Activated CD4-positive, CD25-positive, alpha-beta regulatory T cell (primary cell): ENCODE measurements at places on chromosomes 6 and 20.

DNA sequence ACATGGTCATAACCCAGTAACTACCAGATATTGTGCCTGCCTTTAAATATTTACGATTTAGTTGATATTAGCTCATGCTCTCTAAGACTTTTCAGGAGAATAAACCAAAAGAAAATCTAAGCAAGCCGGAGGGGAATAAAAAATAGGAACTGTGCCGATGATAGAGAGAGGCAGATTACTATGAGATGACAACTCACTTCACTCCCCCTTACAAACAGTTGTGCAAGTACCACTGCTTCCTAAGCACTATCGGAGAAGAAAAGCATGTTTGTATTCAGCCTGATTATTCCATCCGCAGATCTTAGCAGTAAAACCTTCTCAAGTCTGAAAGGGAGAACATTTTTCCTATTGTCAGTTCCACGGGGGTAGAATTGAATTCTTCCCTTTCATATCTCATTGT is 294.4 kb downstream of the KCNQ5 start:
- no peak for DNase-seq

- DNase-seq: no peak
Measured at GRCh38 chr6:144920391-144920961, 635.3 kb downstream of the UTRN start.

GRCh38 chr6:136604928-136605510 is 54.8 kb upstream of the MAP7 start:
- no peak for DNase-seq

DNA sequence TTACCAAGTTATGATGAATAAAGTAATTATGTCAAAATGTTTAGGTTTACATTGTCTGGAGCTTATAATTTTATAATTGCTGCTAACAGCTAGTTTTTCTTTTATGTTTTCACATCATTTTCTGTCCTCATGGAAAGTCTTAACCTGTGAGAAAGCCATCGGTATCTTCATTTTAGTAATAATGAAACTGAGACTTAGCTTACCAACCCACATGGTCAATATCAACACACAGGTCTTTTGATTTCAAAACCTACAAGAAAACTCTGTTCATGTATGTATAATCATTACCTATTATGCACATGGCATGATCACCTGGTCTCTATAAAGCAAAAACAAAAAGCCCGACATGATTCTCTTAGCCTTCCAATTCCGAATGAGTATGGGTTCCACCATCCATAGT is 61.9 kb downstream of the KCNQ5 start:
- no peak for DNase-seq

GRCh38 chr6:83960664-83961063 is 72.9 kb upstream of the MRAP2 start:
- no peak for DNase-seq

DNA sequence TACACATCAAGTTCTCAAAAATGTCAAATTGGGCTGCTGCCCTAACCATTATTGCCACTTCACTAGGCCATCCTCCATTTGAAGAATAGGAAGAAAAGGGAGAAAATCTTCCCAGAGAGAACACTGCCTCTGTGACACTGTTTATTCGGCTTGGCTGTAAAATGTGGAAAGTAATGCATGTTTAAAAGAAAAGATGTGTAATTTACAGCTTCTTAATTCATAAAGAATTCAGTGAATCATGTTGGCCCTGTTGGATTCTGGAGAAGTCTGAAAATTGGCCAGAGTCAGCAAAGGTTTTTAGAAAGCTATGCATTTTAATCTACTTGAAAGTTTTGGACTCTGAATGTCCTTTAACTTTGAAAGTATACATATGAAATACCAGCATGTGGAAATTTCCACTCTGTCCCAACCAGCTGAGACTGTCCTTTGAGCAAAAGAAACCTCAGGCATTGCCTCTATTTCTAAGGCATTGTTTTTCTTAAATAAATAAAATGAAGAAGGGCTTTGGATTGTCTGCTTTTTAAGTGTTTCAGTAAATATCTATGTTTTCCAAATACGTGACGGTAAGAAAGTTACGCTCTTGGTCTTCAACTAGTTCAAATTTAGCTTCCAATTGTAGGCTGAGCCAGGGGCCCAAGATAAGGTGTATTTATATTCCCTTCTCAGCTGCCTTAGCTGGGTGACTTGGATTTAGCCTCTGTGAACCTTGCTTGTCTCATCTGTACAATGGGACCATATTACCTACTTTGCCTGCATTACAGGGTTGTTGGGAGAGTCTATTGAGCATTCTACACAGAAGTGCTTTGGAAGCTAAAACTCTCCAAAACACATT is 222.2 kb downstream of the UST start:
- DNase-seq: no peak

DNA sequence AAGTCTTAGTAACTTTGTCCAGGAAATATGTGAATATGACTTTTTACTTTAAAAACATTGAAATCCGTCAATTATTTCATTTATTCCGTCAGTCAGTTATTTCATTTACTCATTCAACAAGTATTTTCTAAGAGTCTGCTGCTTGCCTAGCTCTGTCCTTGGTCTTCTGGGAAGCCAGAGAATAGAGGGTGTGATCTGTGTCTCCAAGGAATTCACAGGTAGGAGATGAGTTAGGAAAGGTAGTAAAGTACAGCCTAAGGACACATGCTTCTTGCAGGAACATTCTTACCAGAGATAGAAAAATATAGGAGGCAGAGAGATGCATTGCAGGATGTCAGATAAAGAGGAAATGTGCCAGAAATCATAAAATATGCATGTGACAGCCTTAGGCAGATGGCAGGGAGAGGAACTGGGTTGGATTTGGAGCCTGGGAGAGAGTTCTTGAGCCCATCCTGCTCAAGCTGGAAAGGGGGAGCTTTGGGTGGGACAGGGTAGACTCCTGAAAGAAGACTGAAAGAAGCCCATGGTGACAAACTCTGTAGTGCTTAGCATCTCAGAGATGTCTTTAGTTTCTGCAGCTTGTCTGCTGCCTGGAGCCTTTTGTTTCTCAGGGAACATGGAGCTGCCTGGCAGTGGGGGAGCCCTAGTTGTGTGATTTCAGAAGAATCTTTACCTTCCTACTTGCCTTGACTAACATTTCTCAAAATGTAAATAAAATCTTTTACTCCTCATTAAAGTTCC is 3.5 kb downstream of the SH3BGRL2 start:
- no peak for DNase-seq

- DNase-seq: no peak
Measured at GRCh38 chr6:62324834-62325233, 38.8 kb upstream of the KHDRBS2 start.

GRCh38 chr6:48826901-48827701 is 636.0 kb downstream of the MMUT start:
- no peak for DNase-seq

- no peak for DNase-seq
Measured at GRCh38 chr20:62320581-62321354, 18.0 kb downstream of the ADRM1 start.

- no peak for DNase-seq
Measured at GRCh38 chr6:142009647-142010046, 123.1 kb upstream of the GJE1 start.

DNA sequence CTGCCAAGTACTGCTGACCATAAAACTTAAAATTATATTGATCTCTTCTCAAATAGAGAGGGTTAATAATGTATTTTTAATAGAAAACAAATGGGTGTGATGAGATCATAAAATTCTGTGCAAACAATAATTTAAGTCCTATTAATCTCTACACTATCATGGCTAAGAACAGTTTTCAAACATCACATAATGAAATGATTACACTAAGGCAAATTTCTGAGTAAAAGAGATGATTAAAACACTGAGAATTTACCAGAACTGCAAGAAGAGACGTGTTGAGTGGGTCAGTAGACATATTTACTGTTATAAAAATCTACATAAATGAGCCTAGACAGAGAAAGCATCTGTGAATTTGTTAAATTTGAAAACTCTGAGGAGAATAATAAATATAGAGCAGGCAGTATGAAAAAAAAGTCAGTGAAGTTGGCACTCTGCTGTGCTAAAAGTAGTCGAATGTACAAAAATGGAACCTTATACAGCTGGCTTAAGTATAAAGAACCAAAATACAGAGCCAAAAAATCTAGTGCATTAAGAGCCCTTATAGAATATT is 302.6 kb upstream of the MANEA start:
- DNase-seq: no peak

GRCh38 chr6:72741083-72741482 is 119.2 kb downstream of the KCNQ5 start:
- DNase-seq: no peak

DNA sequence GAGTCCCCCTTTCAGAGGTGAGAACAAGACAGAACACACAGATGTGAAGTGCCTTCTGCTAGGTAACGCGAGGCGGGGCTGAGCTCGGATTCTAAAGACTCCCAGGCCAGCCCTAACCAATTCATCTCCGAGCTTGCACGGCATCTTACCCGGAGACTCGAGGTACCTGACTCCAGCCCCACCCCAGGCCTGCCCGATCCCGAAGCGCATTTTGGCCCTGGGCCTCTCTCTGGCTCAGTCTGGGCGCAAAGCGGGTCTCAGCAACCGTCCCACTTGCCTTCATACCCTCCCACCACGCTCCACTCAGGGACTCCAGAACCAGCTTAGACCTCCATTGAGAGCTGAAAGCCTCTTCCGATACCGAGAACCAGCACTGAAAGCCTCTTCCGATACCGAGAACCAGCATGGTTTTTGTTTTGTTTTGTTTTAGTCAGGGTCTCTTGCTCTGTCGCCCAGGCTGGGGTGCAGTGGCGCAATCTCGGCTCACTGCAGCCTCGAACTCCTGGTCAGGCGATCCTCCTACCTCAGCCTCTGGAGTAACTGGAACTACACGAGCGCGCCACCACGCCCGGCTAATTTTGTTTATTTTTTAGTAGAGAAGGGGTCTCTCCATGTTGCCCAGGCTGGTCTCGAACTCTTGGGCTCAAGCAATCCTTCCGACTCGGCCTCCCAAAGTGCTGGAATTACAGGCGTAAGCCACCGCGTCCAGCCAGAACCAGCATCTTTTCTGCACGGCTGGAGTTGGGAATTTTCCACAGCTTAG is 557 bp upstream of the DYNLRB1 start:
- DNase-seq: peak; percentile 40

- peak; percentile 27 for DNase-seq
Measured at GRCh38 chr6:118650582-118651281, 659 bp downstream of the CEP85L start.

GRCh38 chr6:22350109-22350508 is 53.3 kb upstream of the PRL start:
- DNase-seq: no peak

DNA sequence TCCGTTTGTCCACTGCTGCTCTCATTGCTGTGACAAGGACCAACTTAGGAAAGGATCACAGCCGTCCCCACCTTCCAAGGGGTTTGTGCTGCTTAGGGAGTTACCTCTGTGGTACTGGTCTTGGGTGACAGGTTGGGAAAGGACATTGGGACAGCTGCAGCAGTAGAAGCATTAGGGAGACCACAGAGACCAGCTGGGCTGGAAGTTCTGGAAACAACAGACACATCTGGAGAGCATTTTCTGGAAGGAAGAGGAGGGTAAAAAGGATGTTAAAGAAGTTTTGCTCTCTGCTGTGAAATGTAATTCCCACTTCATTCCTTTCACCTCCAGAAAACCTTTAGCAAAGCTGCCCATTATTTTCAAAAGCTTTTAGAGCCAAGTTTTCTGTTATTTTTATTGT is 304.2 kb downstream of the LRFN2 start:
- DNase-seq: no peak

GRCh38 chr6:42217157-42217518 is 523 bp downstream of the MRPS10 start:
- no peak for DNase-seq

GRCh38 chr6:170438402-170438753 is 114.7 kb downstream of the PSMB1 start:
- no peak for DNase-seq

DNA sequence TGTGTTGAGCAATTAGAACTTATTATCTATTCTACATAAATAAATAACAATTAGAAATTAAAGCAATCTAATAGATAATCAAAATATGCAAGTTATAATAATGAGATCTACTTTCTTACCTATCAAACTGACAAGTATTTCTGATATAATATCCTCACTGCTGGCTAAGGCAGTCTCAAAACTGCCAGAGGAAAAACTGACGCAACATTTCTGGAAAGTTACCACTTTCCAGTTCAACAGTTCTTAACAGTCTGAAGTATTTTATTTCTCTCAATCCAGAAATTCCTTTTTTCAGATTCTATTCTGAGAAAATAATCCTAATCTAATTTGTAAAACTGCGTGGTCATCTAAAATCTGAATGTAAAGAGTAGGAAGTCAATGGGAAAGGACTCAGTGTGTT is 121.0 kb downstream of the TRDN start:
- DNase-seq: no peak

GRCh38 chr6:143193571-143194094 is 132.9 kb downstream of the AIG1 start:
- no peak for DNase-seq

DNA sequence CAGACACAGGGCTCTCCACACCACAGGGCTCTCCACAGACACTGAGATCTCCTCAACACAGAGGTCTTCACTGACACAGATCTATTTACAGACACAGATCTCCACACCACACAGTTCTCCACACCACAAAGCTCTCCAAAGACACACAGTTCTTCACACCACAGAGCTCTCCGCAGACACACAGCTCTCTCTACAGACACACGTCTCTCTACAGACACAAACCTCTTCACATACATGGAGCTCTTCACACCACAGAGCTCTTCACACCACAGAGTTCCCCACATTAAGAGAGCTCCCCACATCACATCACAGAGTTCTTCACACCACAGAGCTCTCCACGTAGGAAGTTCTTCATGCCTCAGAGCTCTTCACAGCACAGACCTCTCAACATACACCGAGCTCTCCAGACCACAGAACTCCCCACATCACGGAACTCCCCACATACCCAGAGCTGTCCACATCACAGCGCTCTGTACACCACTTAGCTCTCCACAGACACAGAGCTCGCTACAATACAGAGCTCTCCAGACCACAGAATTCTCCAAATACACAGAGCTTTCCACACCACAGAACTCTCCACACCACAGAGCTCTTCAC is 53.9 kb downstream of the ERMARD start:
- DNase-seq: no peak

DNA sequence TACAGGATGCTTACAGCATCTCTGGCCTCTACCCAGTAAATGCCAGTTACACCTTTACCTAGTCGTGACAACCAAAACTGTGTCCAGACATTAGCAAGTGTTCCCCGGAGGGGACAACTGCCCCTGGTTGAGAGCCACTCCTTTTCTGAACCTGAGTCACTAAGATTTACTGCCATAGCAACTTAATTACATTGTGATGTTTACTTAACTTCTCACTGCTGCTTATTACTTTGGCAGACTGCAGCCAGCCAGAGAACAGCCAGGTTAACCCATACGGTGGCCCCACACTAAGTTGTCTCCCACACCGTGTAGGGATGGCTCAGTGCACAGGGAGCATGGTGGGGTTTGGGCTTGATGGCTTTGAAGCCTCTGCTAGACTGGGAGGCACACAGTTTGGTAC is 204.7 kb upstream of the SULF2 start:
- no peak for DNase-seq

GRCh38 chr20:433300-433975 is 25.3 kb downstream of the RBCK1 start:
- no peak for DNase-seq

DNA sequence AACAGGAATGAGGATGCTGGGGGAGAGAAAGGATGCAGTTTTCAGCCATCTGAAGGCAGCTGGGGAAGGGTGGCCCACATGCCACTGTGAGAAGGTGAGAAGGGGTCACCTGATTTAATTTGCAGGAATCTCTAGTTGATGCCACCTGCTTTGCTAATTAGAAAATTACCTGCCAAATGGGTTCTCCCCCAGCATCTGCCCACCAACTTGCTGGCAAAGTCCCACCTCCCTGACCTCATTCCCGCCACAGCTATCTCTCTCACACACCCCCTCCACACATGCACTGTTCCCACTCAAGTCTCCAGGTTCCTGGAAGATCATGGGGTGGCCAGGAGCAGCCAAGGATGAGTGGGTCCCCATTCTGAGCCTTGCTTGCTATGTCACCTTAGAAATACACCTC is 70.7 kb downstream of the LRFN2 start:
- no peak for DNase-seq
